ENCODE measurements at places on chromosomes 7 and 10.
A peak's percentile ranks its signal among the peaks of the same experiment; 100 is the strongest.

DNA sequence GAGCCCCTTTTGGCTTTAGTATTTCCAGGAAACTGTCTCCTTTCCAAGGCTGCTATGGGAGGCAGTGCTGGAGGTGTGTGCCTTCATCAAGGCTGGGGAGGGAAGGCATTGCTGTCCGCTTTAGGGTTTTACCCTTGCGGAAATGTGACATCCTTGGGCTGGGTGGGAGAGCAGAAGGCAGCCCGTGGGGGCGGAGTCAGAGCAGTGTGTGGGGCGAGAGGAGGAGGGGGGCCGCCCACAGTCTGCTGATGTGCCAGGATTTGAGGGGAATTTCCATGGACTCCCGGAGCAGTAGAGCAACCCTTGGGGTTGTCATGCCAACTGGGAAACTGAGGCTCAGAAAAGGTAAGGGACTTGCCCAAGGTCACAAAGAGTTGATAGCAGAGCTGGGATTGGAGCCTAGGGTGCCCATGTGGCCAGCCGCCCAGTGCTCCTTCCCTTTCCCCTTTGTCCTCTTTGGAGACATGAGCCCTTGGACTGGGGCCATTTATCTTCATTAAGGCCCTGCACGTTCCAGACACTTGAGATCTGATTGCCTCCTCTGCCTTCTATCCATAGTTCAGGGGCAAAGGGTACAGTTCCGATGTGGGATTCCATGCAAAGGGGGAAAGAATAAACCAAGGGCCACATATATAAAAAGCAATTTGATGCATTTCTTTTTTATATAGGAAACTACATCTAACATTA lies 22.2 kb downstream of the TSPAN15 start:
- H3K4me1 ChIP-seq, result no peaks in the 10 kb centered on the region
- H3K27me3 ChIP-seq, result no peaks in the 10 kb centered on the region
- H3K36me3 ChIP-seq, result no peaks in the 10 kb centered on the region
- no peak for DNase-seq
- H3K27ac ChIP-seq, result no peak overlapping the region

DNA sequence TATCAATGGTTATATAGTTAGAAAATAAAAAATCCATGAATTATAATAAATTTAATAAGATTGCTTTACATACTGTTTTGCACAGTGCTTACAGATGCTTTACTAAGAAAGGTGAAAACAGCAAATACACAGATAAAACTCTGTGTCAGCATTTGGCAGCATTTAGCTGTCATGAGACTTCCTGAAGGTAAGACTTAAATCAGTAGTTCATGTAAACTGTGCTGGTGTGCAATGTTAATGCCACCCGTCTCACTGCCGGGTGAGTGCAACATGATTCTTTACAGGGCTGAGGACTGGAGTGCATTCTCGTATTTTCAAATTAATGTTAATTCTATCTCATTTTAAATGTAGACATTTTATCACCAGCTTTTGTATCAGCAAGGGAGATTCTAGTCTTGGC lies 326.2 kb upstream of the POT1 start:
- DNase-seq, result no peak
- peaks cover 4% of the 10 kb centered on the region for H3K36me3 ChIP-seq
- H3K4me3 ChIP-seq, result peak overlapping the region; percentile 30
- H3K27ac ChIP-seq, result no peak overlapping the region

GRCh38 chr7:127632276-127632910 lies 14.5 kb upstream of the PAX4 start:
- H3K27ac ChIP-seq, result no peak overlapping the region
- no peak overlapping the region for H3K4me3 ChIP-seq
- H3K4me1 ChIP-seq, result no peaks in the 10 kb centered on the region

GRCh38 chr7:91443862-91444261 lies 179.6 kb downstream of the FZD1 start:
- H3K4me3 ChIP-seq, result no peak overlapping the region
- H3K36me3 ChIP-seq, result no peaks in the 10 kb centered on the region
- no peaks in the 10 kb centered on the region for H3K4me1 ChIP-seq
- no peak overlapping the region for H3K27ac ChIP-seq
- H3K27me3 ChIP-seq, result no peaks in the 10 kb centered on the region

DNA sequence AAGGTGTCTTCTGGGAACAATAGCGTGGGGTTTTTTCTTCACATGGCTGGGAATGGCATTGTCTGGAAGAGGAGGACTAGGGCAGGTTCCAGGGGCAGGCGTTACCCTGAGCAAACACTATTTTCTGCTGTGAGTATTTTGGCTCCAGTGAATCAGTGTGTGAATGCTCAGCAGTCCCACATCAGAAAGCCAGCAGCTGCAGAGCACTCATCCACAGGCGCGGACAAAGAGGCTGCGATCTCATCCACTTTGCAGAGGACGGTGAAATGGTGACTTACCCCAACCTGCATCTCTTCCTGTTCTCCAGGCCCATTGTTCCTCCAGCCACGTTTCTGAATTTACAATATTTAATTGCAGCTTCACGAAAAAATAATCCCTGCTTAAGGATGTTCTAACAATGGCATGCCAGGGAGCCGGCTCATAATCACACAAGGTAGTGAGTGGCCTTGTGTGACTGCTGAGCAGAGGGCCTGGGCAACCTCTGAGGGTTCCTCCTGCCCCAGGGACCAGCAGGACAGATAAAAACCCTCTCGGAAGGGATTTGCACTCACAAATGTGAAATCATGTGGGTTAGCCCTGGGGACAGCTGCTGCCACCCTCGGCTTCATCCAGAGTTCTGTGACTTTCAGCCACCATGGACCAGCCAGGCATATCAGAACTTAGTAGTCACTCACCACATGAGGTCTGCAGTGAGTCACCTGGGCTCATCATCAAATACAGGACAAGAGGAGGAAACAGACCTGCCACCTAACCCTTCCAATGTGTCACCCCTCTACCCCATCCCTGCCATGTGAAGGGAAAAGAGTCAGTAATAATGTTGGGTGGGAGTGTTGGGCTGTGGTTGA lies 65.0 kb upstream of the EN2 start:
- no peak overlapping the region for H3K4me3 ChIP-seq
- no peak overlapping the region for H3K27ac ChIP-seq
- no peaks in the 10 kb centered on the region for H3K4me1 ChIP-seq
- peaks cover 18% of the 10 kb centered on the region for H3K27me3 ChIP-seq
- peak; percentile 60 for DNase-seq
- H3K36me3 ChIP-seq, result no peaks in the 10 kb centered on the region

DNA sequence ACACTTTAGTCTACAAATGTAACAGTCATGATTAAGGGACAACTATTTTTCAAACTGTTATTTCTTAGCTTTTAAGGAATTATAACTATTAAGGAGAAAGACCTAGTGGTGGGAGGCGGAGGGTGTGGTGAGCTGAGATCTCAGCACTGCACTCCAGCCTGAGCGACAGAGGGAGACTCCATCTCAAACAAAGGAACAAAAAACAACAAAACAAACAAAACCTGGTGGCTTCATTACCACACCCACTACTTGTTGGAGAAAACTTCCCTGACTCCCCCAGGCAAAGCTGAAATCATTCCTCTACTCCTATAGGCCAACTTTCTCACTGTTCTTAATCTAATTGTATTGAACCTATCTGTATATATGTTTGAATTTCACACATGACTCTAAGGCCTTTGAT lies 3.2 kb downstream of the POLR1F start:
- peaks cover 8% of the 10 kb centered on the region for H3K27me3 ChIP-seq
- no peak overlapping the region for H3K4me3 ChIP-seq
- peaks cover 14% of the 10 kb centered on the region for H3K36me3 ChIP-seq
- H3K4me1 ChIP-seq, result peaks cover 5% of the 10 kb centered on the region

- H3K27me3 ChIP-seq, result no peaks in the 10 kb centered on the region
- H3K36me3 ChIP-seq, result peaks cover 50% of the 10 kb centered on the region
- no peak overlapping the region for H3K4me3 ChIP-seq
These were observed 2.3 kb downstream of the ERLIN1 start for GRCh38 chr10:100183481-100183880.

DNA sequence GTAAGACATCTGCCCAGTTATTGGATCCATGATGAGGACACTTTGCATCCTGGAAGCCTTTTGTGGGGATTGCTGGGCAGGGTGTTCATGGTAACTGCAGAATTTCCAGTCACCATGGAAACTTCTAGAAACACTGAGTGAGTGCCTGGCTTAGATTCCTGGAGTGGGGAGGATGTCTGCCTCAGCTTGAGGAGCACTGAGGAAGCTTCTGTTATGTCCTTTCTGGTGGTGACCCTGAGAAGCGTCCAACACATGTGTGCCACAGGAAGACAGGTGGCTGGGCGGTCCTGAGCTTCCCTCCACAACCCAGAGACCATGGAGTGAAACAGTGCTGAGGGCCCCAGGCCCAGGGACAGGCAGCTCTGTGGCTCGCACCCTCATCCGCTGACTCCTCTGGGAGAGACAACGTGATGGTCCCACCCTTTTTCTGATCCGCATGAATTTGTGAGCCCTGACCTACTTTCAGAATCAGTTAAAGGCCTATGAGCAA lies 191.8 kb upstream of the CXCL12 start:
- H3K27ac ChIP-seq, result no peak overlapping the region
- no peaks in the 10 kb centered on the region for H3K36me3 ChIP-seq
- H3K4me3 ChIP-seq, result no peak overlapping the region
- H3K27me3 ChIP-seq, result no peaks in the 10 kb centered on the region
- no peaks in the 10 kb centered on the region for H3K4me1 ChIP-seq
- DNase-seq, result peak; percentile 21

DNA sequence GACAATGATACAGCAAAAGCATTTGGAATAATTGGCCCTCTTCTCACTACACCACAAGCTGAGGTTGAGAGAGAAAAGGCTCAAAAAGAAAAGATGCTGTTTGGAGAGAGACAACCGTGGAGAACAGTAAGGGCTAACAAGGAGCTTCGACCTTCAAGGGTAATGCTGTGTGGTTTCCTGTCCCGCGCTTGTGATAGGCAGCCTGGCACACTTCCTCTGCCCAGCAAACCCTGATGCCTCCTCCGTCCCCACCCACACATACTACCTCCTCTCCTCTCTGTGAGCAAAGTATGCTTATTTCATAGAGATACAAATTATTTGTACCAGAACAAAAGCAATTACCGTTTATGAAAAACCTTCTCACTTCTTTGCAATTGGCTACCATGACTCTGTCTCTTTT lies 755.4 kb downstream of the KCNMA1 start:
- no peak overlapping the region for H3K27ac ChIP-seq
- H3K4me1 ChIP-seq, result no peaks in the 10 kb centered on the region
- no peak for DNase-seq

- no peaks in the 10 kb centered on the region for H3K27me3 ChIP-seq
- peak; percentile 23 for DNase-seq
- no peaks in the 10 kb centered on the region for H3K36me3 ChIP-seq
- no peaks in the 10 kb centered on the region for H3K4me1 ChIP-seq
- H3K4me3 ChIP-seq, result no peak overlapping the region
- H3K27ac ChIP-seq, result no peak overlapping the region
These were observed 348.0 kb downstream of the TYW1 start for GRCh38 chr7:67344481-67345193.

DNA sequence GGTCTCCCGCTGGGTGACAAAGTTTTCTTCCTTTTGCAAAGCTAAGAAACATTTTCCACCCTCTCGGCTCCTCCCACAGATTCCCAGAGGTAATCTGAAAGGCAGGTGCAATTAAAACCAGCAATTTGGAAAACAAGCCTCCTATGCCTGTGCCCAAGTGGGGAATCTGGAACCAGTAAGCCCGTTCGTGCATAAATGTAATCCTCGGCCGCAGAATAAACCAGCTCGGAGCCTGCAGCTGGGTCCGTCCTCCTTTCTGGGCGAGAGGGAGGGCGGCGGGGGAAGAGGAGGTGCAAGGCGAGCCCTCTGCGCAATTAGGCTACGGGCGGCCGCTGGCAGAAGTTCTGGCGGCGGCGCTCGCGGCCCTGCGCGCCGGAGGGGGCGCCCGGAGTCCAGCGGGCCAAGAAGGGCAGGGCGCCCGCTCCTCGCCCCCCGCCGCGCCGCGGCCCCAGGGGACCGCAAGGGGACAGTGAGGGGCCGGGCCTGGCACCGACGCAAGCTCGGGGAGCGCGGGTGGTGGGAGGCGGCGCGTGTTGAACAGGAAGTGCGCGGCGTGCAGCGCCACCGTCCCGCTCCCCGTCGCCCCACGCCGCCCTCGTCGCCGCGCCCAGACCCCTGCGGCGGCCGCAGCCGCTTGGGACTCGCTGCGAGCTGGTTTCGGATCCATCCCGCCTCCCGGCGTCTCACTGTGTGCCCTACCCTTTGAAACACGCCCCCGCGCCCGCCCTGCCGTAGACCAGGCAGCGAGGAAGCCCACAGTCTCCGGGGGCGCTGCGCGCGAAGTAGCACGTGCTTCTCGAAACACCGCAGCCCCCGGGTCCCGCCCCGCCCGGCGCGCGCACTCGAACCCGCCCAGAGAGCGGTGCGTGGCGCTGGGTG lies at the start of gene PRKAG2:
Gene PRKAG2 (minus strand): TSS at position 217 of the 879 bp plus-strand sequence. CDS start 495 bp downstream, outside the sequence.
- peak within 1 kb of the TSS; percentile 85 for H3K4me3 ChIP-seq
- DNase-seq, result peak; percentile 77
- H3K4me1 ChIP-seq, result no peaks in the 10 kb centered on the region
- H3K27me3 ChIP-seq, result peaks cover 58% of the 10 kb centered on the region
- no peaks in the 10 kb centered on the region for H3K36me3 ChIP-seq

DNA sequence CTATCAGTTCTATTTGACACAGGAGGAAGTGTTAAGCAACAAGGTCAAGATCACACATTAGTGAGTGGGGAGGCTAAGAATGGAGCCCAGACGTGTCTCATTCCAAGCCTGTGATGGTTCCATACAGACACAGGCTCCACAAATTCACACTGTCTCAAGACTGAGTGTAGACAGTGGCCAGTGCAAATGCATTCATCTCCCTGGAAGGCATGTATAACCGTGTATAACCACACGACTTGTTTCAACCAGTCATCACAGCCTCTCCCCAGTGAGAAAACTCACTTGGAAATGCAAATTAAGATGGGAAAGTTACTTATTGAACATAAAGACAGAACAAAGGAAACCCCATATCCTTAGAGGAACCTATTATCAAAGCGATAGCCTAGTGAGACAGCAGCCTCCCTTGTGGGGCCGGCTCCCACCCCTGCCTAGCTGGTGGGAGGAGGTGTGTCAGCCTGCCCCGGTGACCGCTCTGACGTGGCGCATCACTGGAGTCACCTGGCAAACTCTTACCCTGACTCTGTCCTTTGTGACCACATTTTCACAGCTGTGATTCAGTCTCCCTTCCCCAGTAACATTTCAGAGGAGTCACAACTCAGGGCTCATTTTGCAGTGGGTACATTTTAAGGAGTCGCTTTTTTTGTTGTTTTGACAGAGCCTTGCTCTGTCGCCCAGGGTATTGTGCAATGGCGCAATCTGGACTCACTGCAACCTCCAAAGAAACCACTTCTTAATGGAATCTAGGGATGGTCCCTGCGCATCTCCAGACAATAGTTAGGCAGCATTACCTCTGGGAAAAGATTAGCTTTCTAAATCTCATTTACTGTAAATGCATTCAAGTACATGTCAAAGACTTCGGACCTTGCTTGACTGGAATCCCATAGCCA lies 126.6 kb upstream of the PARD3 start:
- H3K27me3 ChIP-seq, result no peaks in the 10 kb centered on the region
- no peak for DNase-seq
- no peaks in the 10 kb centered on the region for H3K36me3 ChIP-seq
- H3K4me3 ChIP-seq, result no peak overlapping the region

GRCh38 chr7:107744345-107744750 lies 406 bp downstream of the CBLL1 start:
- H3K27ac ChIP-seq, result peak overlapping the region; percentile 97
- H3K4me3 ChIP-seq, result peak overlapping the region; percentile 93
- DNase-seq, result no peak
- H3K4me1 ChIP-seq, result no peaks in the 10 kb centered on the region
- peaks cover 12% of the 10 kb centered on the region for H3K36me3 ChIP-seq
